ENCODE measurements at places on chromosomes 1 and 21.

- DNase-seq, result peak; percentile 38
These were observed at the start of gene AMIGO1 for GRCh38 chr1:109509176-109510134. Gene AMIGO1 (minus strand): TSS chr1:109509727. CDS start chr1:109508912, 815 bp downstream.

GRCh38 chr1:200478945-200479558 is 69.2 kb upstream of the ZNF281 start:
- DNase-seq, result no peak

GRCh38 chr1:41325801-41326200 is 35.4 kb upstream of the FOXO6 start:
- DNase-seq, result no peak

DNA sequence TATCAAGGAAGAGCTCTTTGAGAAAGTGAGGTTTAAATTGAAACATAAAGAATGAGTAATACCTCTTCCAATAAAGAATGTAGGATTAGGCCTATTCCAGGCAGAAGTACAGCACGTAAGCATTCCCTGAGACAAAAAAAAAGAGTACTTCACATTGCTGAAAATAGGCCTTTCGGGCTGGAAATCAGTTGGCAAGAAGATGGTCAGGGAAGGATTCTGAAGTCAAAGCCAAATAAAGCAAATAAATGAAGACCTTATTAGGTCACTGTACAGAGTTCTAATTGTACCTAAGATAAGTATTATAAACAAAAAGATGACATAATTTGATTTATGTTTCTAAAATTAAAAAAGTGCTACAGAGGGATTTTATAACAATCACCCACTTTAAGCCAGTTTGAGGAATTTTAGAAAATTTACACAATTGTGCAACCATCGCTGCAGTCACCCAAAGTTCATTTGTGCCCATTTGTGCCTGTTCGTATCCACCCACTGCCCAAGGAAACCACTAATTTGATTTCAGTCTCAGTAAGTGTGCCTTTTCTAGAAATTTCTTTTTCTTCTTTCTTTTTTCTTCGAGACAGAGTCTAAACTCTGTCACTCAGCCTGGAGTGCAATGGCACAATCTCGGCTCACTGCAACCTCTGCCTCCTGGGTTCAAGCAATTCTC is 58.6 kb downstream of the FMO4 start:
- DNase-seq, result no peak

DNA sequence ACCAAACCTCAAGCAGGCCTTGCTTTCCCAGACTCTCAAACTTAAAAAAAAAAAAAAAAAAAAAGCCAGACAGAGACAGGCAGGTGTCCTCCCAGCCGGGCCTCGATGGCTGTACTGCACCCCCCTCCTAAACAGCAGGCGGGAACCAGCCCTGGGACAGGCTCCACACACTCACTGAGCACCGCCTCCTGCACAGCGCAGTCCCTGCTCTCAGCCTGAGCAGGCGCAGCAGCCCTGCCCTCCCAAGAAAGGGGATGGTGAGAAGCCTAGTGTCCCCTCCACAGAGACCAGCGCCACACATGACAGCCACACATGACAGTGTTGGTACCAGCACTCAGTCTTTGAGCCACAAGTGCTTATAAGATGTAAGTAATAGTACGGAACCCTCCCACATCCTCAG is 11.9 kb downstream of the MX2 start:
- DNase-seq, result no peak

- DNase-seq, result no peak
These were observed 329.3 kb downstream of the BARHL2 start for GRCh38 chr1:90387805-90388204.

GRCh38 chr1:93702828-93703183 is 21.2 kb upstream of the BCAR3 start:
- no peak for DNase-seq

DNA sequence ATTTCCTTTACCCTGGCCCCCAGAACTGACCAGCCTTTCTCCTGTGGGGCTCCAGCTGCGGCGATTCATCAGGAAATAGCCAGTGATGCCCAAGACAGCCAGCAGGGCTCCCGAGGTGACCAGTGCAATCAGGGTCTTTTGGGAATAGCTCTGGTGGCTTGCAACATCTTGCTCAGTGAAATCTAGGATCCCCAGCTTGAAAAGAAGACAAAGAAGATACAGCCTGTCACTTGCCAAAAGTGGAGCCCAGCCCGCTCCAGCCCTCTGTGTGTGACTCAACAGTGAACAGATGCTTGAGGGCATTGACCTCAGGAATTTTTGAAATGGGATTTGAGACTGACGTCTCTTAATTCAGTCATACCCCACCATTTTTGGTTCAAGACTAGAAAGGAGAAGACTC is 22.3 kb downstream of the CD34 start:
- DNase-seq, result no peak

DNA sequence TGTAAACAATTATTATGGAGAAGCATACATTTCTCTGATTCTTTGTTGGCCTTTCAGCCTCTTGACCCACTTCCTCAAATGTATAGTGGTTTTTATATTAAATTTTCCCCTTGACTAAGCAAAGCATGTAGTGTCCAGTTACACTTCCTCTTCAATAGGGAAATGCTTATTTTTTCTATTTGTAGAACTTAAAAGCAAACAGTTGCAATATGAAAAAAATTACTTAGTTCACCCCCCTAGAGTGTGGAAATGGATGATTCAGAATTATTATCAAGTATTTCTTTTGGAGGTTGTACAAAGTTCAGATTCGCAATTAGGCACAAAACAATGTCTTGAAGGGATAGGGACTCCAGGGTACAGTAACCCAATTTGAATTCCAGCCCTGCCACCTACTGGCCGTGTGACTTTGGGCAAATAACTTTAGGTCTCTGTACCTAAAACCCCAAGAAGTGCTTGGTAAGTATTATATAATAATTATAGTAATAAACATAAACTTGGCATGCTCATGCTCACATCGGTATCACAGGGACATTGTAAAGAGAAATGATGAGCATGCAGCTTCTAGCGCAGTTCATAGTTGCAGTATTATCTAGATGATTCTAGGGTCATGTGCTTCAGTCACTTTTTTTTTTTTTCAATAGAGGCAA is 28.6 kb upstream of the IFNGR2 start:
- DNase-seq, result peak; percentile 34
